Activated CD8-positive, alpha-beta memory T cell treated with anti-CD3 and anti-CD28 coated beads for 1 hour (primary cell): ENCODE measurements at places on chromosomes 3 and 15.

DNA sequence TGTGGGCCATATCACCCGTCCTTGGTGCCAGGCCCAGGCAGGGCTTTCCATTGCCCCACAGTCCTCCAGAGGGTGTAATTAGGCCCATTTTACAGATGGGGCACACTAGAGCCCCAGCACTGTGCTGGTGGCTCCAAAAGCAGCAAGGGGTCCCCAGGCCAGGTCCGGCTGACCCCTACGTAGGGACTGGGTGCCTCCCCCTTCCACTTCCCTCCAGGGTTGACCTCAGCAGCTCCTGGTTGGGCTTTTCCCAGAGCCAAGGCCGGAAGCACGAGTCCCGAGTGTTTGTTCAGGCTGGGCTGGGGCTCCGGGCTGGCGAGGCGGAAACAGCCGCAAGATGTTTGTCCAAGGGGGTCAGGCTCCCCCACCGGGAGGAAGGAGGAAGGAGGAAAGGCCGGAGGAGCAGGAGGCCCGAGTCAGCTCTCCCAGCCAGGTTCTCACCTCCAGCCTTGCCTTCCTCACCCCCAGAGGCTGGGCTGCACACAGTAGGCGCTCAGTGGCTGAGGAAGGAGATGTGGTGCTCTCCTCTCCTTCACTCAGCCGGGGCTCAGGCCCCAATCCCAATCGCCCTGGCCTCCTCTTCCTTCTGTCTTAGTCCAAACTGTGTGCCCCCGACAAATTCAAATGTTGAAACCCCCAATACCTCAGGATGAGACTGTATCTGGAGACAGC, 17.1 kb upstream of the PLXND1 start:
- no peak for DNase-seq

DNA sequence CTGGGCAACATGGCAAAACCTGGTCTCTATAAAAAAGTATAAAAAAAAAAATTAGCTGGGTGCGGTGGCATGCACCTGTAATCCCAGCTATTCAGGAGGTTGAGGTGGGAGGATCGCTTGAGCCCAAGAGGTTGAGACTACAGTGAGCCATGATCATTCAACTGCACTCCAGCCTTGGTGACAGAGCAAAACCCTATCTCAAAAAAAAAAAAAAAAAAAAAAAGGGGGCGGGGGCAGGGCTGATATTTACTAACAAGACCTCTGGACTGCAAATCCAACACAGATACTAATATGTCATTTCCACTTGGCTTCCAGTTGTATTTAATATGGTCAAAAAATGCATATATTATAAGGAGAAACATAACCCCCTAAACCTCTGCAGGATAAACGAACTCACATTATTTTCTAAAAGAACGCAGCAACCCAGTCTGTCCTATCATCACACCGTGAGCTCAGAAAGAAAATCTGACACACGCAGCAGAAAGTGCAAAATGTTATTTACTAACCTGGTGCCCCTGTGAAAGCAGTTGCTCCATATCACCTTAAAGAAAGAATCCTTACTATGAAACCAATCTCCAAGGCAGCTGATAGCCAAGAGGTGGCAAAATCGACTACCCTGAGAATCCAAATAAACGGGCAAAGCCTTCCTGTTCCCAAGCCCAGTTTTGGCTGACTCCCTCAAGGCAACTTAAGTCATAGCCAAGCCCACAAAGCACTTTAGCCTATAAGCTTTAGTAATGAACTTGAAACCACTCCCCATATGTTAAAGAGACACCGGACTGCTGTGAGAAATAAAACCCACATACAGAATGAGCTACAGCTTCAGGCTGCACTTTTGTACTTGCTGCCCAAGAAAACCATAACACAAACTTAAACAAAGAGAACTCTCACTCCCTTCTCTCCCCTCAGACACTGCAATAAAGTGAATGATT, 39.3 kb downstream of the PLD1 start:
- DNase-seq = no peak

GRCh38 chr15:65245096-65245856, 34.0 kb upstream of the CILP start:
- no peak for DNase-seq

GRCh38 chr3:171044384-171044783, 17.9 kb upstream of the SLC2A2 start:
- no peak for DNase-seq

GRCh38 chr3:66386925-66387650, 113.7 kb downstream of the LRIG1 start:
- DNase-seq = no peak
